Purkinje cell (primary cell): ENCODE measurements at places on chromosomes 3 and 15. TPM values are rescaled to one million over a fixed set of nuclear protein-coding genes. Genes with fewer than 3 reads are reported as not detected.

GP9 gene
- not detected in 2 replicates for polyA plus RNA-seq

CSPG5 gene
- polyA plus RNA-seq = 1.7 TPM in 1 of 2 replicates, not detected in the other

VEPH1 gene
- 0.32 TPM in 1 of 2 replicates, not detected in the other for polyA plus RNA-seq

GREM1 gene
- 1.6 TPM in 1 of 2 replicates, not detected in the other for polyA plus RNA-seq

TASOR gene
- polyA plus RNA-seq = 19.6 and 26.1 TPM in 2 replicates

ACKR4 gene
- polyA plus RNA-seq = not detected in 2 replicates

CLRN1 gene
- polyA plus RNA-seq = not detected in 2 replicates

UROC1 gene
- not detected in 2 replicates for polyA plus RNA-seq

TP63 gene
- polyA plus RNA-seq = not detected in 2 replicates

IL17RC gene
- not detected in 2 replicates for polyA plus RNA-seq

DLEC1 gene
- not detected in 2 replicates for polyA plus RNA-seq
